Right ventricle myocardium superior (tissue), 1 donor: ENCODE measurements at places on chromosomes 7 and 10. TPM values are rescaled to one million over a fixed set of nuclear protein-coding genes. Genes with fewer than 3 reads are reported as not detected.

DNA sequence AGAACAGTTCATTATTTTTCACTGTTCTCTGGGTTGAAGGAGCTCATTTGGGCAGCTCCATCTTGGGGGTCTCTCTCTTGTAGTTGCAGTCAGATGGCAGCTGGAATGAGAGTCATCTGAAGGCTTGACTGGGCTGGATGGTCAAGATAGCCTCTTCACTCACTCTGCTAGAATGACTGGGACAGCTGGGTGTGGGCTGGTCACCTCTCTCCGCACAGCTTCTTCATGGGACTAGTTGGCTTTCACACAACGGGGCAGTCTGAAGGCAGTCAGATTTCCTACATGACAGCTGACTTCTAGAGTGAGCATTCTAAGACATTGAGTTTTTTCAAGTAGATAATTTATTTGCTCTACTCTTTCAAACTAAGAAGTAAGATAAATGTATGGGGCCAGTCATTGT lies 13.1 kb downstream of the PLEKHA1 start:
- DNase-seq: no peak

DNA sequence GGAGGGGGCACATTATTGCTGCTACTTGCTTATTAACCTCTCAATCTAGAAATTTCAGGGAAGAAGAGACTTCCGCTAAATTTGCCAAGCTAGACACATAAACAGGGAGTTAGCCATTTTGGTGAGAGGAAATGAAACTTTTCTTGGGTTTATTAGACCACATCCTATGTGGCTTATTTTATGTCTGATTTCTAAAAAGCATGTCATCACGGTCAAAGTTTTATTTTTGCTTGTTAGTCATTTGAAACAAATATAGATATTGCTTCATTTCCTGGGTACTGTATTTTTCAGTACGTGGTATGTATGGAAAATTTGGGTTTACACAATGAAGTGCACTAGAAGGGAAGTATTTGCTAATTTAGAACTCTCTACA lies 144.1 kb downstream of the TCF7L2 start:
- no peak for DNase-seq

GRCh38 chr7:91089382-91089963 lies 174.8 kb upstream of the FZD1 start:
- no peak for DNase-seq

- no peak for DNase-seq
Measured at GRCh38 chr10:86225103-86225782, 141.4 kb downstream of the GRID1 start.

DNA sequence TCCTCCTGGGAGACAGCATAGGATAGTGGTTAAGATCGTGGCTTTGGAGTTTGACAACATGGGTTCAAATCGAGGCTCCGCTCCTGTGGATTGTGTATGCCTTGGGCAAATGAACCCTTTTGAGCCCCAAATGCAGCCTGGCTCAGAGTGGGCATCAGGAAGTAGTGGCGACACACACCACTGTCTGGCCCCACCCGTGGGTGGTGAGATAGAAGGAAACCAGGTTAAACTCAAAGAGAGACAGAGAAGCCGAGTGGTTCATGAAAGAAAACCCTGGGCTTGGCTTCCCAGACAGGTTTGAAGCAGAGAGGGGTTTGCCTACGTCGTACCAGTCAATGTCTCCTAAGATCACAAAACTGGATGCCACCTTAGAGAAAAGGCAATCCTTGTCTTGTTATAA lies 57.7 kb downstream of the PRTFDC1 start:
- DNase-seq: no peak

DNA sequence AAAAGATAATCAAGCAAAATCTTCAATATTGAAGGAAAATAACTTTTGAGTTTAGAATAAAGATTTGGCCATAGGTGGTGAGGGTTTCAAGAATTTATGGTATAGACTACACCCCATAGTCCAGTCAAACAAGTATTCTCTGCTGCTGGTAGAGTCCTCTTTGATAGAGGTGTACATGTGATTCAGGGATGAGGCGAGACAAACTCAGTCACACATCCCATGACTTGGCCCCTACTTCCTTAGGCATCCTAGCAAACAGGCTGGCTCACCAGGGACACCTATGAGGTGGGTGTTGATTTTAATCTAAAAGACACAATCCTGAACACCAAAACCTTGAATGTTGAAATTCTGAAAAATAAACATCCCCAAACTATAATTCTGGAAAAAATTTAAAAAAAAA lies 78.1 kb upstream of the SLC25A13 start:
- DNase-seq: no peak

- DNase-seq: no peak
Measured at GRCh38 chr7:135597181-135597925, 39.6 kb downstream of the NUP205 start.

DNA sequence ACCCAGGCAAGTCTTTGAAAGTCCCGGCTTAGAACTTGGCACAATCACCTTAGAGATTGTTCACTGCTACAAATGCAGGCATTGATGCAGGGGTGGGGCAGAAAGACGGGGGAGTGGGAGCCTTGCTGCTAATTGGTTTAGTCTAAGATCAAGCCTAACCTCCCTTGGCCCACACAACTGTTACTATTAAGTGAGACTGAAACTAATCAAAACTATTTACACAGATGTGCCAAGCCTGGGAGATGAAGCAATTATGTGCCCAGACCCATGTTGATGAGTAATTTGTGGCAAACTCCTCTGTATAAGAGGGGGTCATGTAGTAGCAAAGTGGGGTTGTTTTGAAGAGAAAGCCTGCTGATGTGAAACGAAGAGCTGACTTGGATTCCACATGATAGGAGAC lies 178.2 kb upstream of the ITGB1 start:
- no peak for DNase-seq

DNA sequence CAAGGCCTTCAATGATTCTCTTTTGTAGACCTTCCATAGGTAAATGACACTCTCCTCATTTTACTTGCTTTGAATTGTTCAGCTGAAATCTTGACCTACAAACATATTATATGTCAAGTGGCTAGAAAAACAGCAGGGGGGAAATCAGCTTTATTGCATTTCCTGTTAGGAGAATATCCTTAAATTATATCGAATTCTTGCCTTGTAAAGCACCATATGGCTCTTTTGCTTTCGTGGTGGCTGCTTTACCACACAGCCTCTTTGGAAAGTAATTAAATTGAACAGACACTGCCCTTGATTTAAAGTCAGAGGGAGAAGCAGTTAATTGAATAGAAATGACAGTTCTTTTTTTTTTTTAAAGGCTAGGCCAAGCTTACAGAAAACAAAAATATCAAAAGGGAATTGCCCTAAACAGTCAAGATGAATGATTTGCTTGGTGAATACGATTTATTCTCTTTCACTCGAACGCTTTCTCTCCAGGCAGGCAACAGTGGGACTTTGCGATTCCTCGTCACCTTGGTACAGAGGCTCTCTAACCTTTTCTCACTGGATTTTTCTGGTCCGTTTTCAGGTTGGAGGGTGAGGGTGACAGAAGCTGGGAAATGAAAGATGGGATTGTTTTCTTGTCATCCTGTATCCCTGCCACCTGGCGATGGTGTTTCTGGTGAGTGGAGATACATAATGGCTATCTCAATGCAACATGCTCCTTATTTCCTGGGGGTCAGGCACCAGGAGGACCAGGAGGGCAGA lies 126.0 kb downstream of the GATA3 start:
- no peak for DNase-seq

DNA sequence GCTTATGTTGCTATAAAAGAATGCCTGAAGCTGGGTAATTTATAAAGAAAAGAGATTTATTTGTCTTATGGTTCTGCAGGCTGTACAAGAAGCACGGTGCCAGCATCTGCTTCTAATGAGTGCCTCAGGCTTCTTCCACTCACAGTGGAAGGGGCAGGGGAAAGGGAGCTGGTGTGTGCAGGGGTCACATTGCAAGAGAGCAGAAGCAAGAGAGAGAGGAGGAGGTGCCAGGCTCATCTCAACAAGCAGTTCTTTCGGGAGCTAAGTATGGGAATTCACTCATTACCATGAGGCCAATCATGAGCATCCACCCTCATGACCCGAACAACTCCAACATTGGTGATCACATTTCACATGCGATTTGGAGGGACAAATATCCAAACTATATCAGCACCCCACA lies 17.2 kb upstream of the SLK start:
- DNase-seq: no peak

GRCh38 chr10:79407811-79408795 lies 37.3 kb downstream of the ZCCHC24 start:
- peak; percentile 62 for DNase-seq

- DNase-seq: no peak
Measured at GRCh38 chr7:120740348-120740747, 117.6 kb downstream of the TSPAN12 start.

DNA sequence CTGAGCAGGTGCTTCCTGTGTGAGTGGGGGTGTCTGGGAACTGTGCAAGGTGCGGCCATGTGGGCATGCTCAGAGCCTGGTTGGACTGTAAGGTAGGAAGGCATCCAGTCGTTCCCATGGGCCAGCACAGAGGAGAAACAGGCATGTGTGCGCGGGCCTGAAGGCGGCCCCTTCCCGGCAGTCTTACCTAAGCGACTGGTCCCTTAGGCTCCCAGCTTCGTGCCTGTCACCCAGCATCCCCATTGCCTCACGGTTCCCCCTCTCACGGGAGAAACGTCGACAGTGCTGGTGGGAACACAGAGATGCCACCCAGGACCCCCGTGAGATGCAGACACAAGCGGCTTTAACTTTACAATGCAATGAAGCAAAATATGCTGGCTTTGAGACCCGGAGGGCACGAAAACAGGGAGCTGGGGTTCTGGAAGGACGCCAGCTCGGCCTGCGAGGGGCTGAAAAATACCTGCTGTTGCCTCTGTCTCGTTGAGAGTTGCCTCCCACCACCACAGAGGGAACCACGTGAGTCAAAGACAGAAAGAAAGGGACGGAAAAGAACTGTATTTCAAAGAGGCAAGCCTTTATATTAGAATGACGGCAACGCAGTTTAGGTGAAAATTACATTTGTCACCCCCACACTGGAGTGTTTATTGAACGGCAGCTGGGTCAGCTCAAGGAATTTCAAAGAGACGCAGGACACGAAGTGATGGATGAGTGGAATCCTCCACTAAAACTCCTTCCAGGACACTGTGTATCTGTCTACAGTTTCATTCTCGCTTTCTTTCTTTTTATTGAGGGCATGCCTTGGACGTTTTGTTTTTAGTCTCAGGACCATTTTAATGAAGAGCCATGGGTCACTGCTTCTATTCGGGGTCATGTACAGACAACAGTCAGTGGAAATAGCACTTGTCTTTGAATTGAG lies 128.4 kb downstream of the DNAJB6 start:
- no peak for DNase-seq

- DNase-seq: no peak
Measured at GRCh38 chr10:22780474-22780885, 66.1 kb upstream of the PIP4K2A start.

DNA sequence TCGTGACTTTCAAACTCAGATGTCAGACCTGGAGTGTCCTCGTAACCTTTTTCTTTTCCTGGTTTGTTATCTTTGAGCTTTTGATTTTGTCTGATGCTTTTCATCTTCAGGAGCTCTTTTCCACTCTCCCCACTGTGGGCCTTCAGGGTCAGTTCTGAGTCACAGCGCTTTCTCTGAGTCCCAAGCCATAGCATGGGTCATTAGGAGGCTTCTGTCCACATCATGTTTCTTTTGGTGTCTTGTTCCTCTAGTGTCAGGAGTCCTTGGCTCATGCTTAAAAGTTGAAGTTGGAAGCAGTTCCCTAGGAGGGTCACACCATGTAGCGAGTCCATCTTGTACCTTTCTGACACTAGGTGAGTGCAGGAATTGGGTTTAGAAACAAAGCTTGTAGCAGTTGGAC lies 40.3 kb downstream of the DAGLB start:
- no peak for DNase-seq

DNA sequence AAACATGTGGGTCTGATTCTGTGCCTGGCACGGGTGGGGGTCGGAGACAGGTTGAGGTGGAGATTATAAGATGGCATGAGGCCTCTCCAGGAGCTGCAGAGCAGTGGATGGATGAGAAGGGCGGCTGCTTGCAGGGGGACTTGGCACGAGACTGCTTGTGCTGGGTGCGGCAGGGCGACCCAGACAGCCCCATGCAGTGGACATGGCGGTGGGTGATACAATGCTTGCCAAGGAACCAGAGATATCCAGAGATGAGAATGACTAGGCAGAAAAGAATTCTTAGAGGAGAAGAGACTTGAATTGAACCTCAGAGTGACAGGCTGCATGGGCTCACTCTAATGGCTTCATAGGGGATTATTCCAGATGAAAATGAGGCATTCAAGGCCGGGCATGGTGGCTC lies 145.4 kb downstream of the NEURL1 start:
- DNase-seq: no peak

DNA sequence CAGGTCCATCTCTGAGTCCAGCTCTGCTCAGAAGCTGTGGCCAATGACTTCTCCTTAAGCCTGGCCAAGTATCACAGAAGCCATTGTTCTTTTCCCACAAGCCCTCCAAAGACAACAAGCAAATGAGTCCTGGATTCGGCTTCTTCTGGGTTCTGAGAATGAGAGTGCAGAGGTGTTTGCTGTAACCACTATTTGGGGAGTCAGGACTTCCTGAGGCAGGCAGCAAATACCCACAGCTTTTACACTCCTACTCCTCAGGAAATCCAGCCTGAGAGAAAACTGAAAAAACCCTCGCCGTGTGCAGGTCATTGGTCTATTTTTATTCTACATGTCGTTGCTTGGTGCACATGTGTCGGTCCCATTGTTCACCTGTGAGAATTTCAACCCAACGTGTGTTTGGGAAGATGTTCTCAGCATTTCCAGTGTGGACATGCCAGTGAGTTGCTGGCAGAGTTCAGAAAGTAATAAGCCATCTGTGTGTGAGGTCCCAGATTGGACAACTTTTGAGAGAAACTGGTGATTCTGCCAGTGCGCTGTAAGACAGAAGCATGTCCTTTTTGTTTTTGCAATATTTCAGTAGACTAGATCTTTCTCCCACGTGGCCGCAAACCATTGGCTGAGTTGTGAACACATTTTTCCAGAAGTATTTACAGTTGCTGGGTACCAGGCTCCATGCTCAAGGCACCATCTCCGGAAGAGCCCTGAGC lies 121.6 kb upstream of the LYZL2 start:
- DNase-seq: no peak

ARHGAP22 gene
- 5.2 TPM for total RNA-seq

TNPO3 gene
- total RNA-seq: 32.8 TPM

METTL27 gene
- 0.43 TPM for total RNA-seq

SLC39A12 gene
- total RNA-seq: not detected

CLCN1 gene
- 0.08 TPM for total RNA-seq

PSD gene
- total RNA-seq: 0.89 TPM

LIPK gene
- not detected for total RNA-seq

SP8 gene
- not detected for total RNA-seq

CYP3A7 gene
- total RNA-seq: not detected
